ENCODE measurements at places on chromosomes 2 and 18.

- no peak for DNase-seq
Measured at GRCh38 chr2:112787729-112788393, 3.6 kb upstream of the IL1A start.

DNA sequence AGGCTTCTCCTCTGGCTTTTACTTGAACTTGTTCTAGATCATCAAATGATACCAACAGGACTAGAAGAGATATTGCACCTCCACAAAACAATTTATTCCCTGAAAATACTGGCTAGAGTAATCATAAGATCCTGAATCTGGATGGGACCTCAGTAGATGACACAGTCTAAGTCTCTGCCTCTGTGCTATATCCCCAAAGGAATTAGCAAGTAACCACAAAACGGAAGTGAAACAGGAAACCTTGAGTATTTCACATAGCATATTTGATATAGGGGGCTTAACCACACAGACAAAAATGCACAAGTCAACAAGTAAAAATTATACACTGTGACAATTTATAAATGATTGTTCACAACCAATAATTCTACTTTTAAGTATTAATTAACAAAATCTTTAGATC, 456.9 kb upstream of the TNP1 start:
- no peak for DNase-seq

DNA sequence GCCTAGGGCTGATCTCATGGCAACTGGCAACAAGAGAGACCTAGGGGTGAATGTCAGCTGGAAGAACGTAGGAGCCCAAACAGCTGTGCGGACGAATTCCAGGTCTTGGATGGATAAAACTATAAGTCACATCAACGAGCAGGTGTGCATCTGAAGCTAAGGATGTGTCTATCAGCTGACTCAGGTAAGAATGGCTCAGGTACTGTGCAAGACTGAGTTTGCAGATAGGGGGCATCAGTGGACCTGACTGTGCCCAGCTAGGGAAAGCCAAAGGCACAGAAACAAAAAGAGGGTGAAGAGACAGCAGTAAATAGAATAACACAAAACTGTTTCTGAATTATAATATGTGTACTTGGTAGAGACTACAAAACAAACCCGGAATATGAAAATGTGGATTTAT, 357.3 kb downstream of the ZEB2 start:
- DNase-seq, result no peak

- DNase-seq, result no peak
Measured at GRCh38 chr2:211144974-211145665, 588.7 kb downstream of the CPS1 start.

GRCh38 chr2:159091976-159092375, 123.5 kb downstream of the TANC1 start:
- no peak for DNase-seq

DNA sequence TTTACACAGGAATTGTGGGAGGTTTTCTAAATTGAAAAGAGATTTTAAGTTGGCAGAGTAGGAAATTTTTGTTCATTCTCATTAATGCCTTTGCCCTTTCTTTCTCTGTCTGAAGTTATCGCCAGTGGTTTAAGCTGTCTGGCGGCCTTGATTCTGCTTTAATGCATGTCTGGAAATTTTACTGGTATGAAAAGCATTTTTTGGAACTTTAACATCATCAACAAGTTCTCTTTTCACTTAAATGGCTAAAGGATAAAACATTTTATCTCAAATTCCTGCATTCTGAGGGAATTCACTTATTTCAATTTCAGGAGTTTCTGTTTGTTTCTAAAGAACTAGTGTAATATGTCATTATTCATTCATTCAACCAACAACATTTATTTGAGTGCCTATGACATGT, 233.9 kb upstream of the FOSL2 start:
- no peak for DNase-seq

DNA sequence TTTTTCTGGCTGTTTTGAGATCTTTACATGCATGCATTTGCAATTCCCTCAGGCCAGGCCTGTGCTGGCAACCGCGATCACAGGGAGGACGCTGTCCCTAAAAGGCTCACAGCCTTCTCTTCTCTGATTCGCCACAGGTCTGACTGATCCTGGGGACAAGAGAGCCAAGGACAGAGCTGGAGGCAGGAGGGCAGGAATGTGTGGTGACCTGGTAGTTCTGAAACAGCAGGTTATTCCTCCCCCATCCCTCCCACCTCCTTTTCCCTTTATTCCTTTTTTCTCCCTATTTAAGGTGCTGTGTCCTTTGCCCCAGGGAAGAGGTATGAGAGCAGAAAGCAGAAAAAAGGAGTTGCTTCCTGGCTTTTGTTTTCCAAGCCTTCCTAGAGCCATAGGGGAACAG, 21.9 kb downstream of the TMEM177 start:
- no peak for DNase-seq

DNA sequence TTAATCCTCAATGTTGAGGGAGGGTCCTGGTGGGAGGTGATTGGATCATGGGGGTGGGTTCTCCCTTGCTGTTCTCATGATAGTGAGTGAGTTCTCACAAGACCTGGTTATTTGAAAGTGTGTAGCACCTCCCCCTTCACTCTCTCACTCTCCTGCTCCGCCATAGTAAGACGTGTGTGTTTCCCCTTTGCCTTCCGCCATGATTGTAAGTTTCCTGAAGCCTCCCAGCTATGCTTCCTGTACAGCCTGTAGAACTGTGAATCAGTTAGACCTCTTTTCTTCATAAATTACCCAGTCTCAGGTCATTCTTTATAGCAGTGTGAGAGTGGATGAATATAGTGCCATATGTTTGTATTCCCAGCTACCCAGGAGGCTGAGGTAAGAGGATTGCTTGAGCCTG, 9.6 kb downstream of the IL1B start:
- no peak for DNase-seq

All from NCI-H1930 (cell line).